ENCODE measurements at places on chromosomes 11 and 22.

- no peak for DNase-seq
These were observed 5.3 kb upstream of the TNKS1BP1 start for GRCh38 chr11:57330029-57330428.

DNA sequence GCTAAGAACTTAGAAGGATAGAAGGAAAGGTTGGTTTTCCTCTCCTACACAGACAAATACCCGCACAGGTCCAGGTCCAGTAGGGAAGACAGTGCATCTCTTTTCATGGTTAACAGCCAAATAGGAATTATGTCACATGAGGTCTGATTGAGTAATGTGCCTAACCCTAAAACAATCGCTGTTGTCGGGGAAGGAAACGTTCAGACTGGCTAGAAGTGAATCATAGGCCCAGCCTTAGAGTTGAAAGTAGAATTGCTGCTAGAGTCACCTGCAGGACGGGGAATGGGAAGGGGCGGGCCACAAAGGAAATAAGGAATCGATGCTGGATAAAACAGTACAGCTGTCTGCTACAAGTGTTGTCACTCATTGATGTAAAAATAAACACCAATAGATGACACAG, 12.4 kb upstream of the HTATIP2 start:
- no peak for DNase-seq

DNA sequence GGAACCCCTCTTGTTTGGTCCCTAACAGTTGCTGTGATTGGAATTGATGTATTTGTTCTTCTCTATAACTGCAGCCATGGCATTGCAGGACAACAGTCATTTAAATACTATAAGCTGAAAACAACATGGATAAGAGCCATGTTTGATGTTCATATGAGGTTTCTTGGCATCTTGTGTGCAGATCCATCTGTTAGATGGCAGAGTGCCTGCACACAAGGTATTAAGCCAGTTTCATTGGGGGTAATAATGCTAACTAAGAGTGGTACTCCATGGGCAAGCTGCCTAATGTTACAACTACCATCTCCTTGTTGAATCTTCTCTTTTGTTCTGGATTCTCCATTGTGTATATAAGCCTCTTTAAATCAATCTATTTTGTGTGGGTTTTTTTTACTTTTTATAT, 206.0 kb upstream of the CHORDC1 start:
- DNase-seq = no peak

DNA sequence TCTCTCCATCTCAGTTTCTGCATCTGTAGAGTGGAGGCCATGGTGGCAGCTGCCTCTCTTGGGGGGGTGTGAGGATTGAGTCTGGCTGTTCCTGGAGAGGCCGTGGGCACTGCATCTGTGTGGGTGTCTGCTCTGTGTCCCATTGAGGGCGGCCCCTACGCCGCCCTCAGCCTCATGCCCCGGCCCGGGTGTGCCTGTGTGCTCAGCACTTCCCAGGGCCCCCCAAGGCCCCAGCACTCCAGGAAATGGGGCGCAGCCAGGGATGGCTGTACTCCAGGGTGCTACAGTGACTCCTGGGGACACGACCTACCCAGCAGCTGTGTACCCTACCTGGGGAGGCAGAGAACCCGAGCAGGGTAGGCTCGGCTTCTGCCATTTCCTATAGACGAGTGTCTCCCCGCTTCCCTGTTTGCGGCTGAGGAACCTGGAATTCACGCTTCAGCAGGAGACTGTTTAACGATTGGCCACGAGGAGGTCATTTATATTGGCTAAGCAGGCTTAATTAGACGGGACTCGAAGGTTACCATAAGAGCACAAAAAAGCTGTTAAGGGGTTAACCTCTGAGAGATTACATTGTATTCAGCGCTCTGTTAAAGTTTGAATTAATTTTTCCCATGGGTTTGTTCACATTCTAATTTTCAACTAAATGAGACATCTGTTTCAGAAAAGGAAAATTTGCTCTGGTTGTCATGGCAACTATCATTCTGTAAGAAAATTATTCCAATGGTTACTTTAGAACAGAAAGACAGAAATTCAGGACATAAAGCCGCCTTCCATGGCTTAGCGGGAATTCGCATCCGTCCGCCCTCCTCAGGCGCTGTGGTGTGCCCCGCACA, 76.4 kb downstream of the MPPED1 start:
- no peak for DNase-seq

GRCh38 chr11:133284156-133284555, 248.1 kb downstream of the OPCML start:
- DNase-seq = no peak

- DNase-seq = no peak
These were observed 943 bp downstream of the DUSP8 start for GRCh38 chr11:1570896-1571759.

DNA sequence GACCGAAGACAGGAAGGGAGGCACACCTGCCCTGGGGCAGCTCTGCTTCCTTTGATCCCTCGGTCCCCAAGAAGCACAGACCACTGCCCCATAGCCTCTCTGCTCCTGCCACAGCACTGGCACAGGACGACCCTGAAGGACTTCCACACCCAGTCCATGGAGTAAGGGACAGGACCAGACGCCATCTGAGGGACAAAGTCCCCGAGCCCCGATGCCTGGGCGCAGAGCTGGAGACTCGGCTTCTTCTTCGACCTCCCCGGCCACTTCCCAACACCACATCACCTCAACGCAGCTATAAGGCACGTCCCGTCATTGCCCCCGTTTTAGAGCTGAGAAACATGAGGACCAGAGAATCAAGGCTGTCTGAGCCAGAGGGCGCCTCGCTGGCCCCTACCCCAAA, 310.5 kb downstream of the BRD1 start:
- DNase-seq = no peak

All from activated CD4-positive, alpha-beta T cell treated with anti-CD3 and anti-CD28 coated beads, Interleukin-2, amount 50 U/mL, for 1 hour (primary cell).